ENCODE measurements at places on chromosomes 12 and 14. TPM values are rescaled to one million over a fixed set of nuclear protein-coding genes. Genes with fewer than 3 reads are reported as not detected.

The SFSWAP gene
- 20.7 TPM for total RNA-seq

The ENDOU gene
- not detected for total RNA-seq

The ING4 gene
- total RNA-seq = 25.4 TPM

The SERPINA5 gene
- total RNA-seq = 0.15 TPM

The KITLG gene
- total RNA-seq = 80.9 TPM

The GZMH gene
- total RNA-seq = not detected

The KRT8 gene
- 14.4 TPM for total RNA-seq

The OR10AD1 gene
- not detected for total RNA-seq

The GPR68 gene
- 2.2 TPM for total RNA-seq
